ENCODE measurements at places on chromosomes 1 and 21. TPM values are rescaled to one million over a fixed set of nuclear protein-coding genes. Genes with fewer than 3 reads are reported as not detected.

OR14K1 gene
- total RNA-seq = not detected

NGF gene
- 0.38 TPM for total RNA-seq

HSD3B2 gene
- total RNA-seq = not detected

SMIM34 gene
- total RNA-seq = not detected

C1orf185 gene
- total RNA-seq = not detected

HOOK1 gene
- total RNA-seq = 0.16 TPM

SPRR2A gene
- total RNA-seq = not detected

IGFN1 gene
- total RNA-seq = 0.41 TPM

RUNX3 gene
- total RNA-seq = 4.8 TPM

NBPF6 gene
- not detected for total RNA-seq

ZNF695 gene
- total RNA-seq = 2.5 TPM

S100A5 gene
- total RNA-seq = 1.1 TPM

CLDN8 gene
- not detected for total RNA-seq

EFNA1 gene
- 21.7 TPM for total RNA-seq

TRAPPC3 gene
- 86.3 TPM for total RNA-seq

FABP3 gene
- total RNA-seq = not detected

GPR37L1 gene
- total RNA-seq = 0.10 TPM

IFNLR1 gene
- 1.1 TPM for total RNA-seq

SGIP1 gene
- not detected for total RNA-seq

CFHR3 gene
- 0.15 TPM for total RNA-seq

LRRC42 gene
- 27.9 TPM for total RNA-seq

RXFP4 gene
- total RNA-seq = not detected

CD1D gene
- not detected for total RNA-seq

MYOG gene
- not detected for total RNA-seq

CD34 gene
- total RNA-seq = 0.02 TPM

SPRR5 gene
- total RNA-seq = not detected

PTPN7 gene
- 0.05 TPM for total RNA-seq

FLG2 gene
- total RNA-seq = not detected

CCSAP gene
- total RNA-seq = 6.4 TPM

HHAT gene
- 1.7 TPM for total RNA-seq

SYTL1 gene
- 0.63 TPM for total RNA-seq

PTPN22 gene
- not detected for total RNA-seq

DNAJB4 gene
- total RNA-seq = 36.7 TPM

TRAF3IP3 gene
- total RNA-seq = not detected

NPR1 gene
- 2.6 TPM for total RNA-seq

KCNK2 gene
- total RNA-seq = 0.08 TPM

DEPDC1 gene
- total RNA-seq = 10.8 TPM

C1orf53 gene
- 5.7 TPM for total RNA-seq

MYCL gene
- total RNA-seq = 1.3 TPM

DNM3 gene
- 0.54 TPM for total RNA-seq

TCHH gene
- 0.25 TPM for total RNA-seq

SPRR2F gene
- total RNA-seq = not detected

PHC2 gene
- 110 TPM for total RNA-seq

C2CD4D gene
- not detected for total RNA-seq

CHI3L1 gene
- total RNA-seq = not detected
